ENCODE measurements at places on chromosomes 7 and 10.

- DNase-seq: no peak
Measured at GRCh38 chr10:127977357-127978009, 70.6 kb downstream of the PTPRE start.

DNA sequence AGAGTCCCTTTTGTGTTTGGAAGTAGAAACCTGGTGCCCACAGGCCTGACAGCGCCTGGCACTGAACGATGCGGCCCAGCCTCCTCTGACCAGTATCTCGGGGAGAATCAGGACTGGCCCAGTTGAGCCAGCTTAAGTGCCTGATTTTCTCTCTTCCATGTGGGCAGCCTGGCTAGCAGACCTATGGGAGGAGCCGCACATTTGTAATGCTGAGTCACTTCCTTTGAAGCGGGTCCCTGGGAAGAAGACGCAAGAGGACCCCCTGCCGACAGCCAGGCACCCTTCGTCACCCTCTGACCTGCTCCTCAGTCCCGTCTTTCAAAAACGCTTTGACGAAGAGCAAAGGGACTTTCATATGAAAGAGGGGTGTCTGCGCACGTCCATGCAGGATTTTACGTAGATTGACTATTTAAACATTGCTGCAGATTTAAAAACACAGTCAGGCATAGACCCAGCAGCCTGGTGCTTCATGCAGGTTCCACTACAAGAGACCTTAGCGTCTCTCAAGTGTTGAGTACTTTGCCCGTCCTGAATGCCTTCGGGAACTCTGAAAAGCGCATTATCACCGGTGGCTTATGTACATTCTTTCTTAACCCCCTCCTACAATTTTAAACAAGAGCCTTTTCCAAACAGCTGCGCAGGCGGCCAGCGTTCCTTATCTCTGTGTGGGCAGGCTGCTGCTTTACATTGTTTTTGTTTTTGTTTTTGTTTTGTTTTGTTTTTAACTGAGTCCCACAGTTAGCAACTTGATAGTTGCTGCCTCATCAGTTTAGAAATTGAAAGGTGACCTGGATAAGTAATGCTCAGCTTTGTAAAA is 36.5 kb upstream of the AP5Z1 start:
- DNase-seq: no peak

DNA sequence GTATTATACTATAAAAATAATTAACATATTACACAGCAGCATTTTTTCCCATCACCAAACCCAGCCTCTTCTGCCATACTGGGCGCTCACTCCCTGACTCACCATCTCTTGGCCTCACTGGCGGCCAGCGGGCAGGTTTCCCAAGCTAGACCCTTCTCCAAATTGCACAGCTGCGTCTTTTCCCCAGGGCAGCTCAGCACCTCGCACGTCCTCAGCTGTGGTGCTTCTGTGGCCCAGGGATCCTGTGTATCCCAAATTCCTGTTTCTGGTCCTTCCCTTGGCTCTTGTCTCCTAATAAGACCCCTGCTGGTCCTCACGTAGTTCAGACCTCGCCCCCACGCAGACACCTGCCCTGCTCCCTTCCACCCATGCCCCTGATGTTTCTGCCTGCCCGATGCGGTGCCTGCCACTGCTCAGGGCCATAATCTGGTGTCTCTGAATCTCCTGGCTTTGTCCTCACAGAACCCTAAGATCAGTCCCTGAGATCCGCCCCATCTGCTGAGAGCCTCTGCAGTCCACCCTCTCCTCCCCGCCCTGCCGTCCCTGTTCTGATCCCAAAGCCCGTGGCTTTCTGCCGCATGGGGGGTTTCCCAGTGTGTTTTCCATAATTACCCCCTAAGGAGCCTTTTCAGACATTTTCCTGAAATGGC is 290.1 kb downstream of the TCERG1L start:
- no peak for DNase-seq

DNA sequence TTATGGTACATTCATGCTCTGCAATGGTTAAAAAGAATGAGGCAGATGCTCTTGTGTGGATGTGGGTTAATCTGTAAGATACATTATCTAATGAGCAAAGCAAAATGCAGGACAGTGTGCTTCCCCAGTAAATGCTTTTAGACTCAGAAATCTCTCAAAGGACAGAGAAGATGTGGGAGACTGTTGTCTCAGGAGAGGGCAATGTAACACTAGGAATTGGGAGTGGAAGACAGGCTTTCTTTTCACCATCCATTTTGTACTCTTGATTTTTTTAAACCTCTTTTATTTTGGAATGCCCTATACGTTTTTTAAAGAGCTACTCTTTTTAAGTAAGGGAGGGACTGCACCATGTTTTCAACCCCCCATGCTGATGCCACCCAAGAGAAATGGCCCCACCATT is 77.5 kb upstream of the ADAM12 start:
- DNase-seq: no peak

GRCh38 chr10:62856021-62856420 is 39.9 kb upstream of the EGR2 start:
- DNase-seq: no peak

- no peak for DNase-seq
Measured at GRCh38 chr7:135236727-135237126, 3.1 kb downstream of the STRA8 start.

GRCh38 chr10:13743101-13743693 is 156.4 kb downstream of the PRPF18 start:
- no peak for DNase-seq

- no peak for DNase-seq
Measured at GRCh38 chr10:132850896-132851295, 64.9 kb upstream of the NKX6-2 start.

- no peak for DNase-seq
Measured at GRCh38 chr10:125284875-125285597, 124.7 kb upstream of the CTBP2 start.

DNA sequence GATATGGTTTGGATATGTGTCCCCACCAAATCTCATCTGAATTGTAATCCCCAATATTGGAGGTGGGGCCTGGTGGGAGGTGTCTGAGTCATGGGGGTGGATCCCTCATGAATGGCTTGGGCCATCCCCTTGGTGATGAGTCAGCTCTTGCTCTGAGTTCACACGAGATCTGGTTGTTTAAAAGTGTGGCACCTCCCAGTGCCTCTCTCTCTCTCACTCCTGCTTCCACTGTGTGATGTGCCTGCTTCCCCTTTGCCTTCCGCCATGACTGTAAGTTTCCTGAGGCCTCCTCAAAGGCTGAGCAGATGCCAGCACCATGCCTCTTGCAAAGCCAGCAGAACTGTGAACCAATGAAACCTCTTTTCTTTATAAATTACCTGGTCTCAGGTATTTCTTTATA is 4.8 kb upstream of the GCK start:
- DNase-seq: no peak

DNA sequence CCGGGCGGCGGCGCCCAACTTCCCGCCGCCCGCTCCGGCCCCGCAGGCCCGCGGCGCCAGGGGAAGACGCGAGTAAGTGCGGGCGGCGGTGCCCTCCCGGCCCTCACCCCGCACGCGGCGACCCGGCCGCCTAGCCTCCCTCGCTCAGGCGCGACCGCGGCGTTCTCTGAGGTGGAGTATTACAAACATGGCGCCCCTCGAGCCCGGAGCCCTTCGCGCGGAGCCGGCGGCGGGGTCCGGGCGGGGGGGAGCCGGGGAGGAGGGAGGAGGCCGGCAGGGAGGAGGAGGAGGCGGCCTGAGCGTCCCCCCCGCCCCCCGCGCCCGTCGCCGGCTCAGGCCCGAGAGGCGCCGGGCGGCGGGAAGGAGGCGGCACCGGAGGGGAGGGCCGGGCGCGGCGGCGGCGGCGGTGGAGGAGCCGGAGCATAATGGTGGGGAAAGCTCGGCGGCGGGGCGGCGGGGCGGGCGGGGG is at the start of gene ZMYND11:
ZMYND11 (plus strand) TSS at position 324 of the 469 bp plus-strand sequence. CDS start 44,558 bp downstream, outside the sequence.
- no peak for DNase-seq

GRCh38 chr7:88500131-88500530 is 193.4 kb upstream of the STEAP4 start:
- no peak for DNase-seq

GRCh38 chr7:35700333-35700732 is 5.4 kb upstream of the HERPUD2 start:
- no peak for DNase-seq

- no peak for DNase-seq
Measured at GRCh38 chr7:17512181-17512675, 213.8 kb downstream of the AHR start.

- no peak for DNase-seq
Measured at GRCh38 chr10:20890009-20890408, 7.1 kb downstream of the NEBL start.
